Fibroblast of the conjunctiva (primary cell): ENCODE measurements at places on chromosomes 11 and 22.

- DNase-seq: no peak
Observed at GRCh38 chr22:47818496-47818895, 1056.0 kb downstream of the TBC1D22A start.

GRCh38 chr11:62400760-62401159, 18.1 kb upstream of the SCGB1A1 start:
- peak; percentile 85 for DNase-seq

GRCh38 chr22:39362271-39362670, 12.5 kb downstream of the SYNGR1 start:
- DNase-seq: no peak

DNA sequence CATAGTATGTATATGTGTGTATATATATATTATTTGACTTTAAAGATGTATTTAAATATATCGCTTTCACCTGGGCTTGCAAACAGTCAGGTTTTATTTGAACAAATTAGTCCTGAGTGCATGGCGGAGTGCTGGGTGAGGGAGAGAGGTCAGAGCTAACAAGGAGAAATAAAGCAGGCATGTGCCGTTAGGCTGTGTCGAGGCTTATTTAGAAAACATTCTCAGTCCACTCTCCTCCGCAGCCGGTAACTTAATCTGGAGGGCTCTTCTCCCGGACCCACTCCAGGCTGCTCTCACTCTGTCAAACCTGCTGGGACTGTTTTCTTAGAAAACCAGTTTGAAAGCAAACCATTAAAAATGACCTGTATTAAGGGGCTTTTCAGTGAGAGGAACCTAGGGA, 455.9 kb downstream of the MN1 start:
- no peak for DNase-seq

DNA sequence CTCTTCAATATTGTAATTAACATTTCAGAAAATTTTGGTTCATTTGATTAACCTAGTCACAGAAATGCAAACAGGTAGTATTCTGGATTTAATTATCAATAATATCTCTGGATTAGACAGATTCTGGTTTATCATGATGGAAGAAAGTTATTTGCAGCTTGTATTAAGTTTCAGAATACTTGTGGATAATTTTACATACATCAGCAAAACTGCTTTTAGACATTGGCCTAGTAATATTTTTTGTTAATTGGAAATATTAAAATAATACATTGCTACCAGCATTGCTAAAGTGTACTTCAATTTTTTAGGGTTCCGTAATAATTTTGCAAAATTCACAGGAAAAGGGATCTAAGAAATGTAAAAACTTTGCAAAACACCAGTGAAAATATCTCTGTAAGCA, 3.8 kb upstream of the OR5D14 start:
- DNase-seq: no peak

- no peak for DNase-seq
Observed at GRCh38 chr22:27495325-27495724, 306.2 kb downstream of the MN1 start.

DNA sequence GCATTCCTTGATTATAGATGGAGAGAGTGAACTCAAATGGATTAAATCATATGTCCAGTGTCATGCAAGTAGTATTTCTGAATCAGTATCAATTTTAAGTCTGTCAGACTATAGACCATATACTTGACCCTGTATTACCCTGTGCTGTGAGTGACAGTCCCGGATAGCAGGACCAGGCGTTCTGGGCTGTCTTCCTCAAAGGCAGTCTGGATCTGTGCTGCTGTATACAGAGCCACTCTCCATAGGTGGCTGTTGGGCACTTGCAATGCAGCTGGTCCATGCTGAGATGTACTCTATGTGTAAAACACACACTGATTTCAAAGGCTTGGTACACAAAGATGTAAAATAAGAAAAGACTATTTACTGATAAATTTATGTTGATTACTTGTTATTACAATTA, 294.3 kb downstream of the OPCML start:
- no peak for DNase-seq

GRCh38 chr22:46749682-46750529, 11.9 kb upstream of the CERK start:
- no peak for DNase-seq

GRCh38 chr11:35029979-35030682, 108.8 kb upstream of the CD44 start:
- peak; percentile 64 for DNase-seq
